ENCODE measurements at places on chromosomes 7 and 10.

DNA sequence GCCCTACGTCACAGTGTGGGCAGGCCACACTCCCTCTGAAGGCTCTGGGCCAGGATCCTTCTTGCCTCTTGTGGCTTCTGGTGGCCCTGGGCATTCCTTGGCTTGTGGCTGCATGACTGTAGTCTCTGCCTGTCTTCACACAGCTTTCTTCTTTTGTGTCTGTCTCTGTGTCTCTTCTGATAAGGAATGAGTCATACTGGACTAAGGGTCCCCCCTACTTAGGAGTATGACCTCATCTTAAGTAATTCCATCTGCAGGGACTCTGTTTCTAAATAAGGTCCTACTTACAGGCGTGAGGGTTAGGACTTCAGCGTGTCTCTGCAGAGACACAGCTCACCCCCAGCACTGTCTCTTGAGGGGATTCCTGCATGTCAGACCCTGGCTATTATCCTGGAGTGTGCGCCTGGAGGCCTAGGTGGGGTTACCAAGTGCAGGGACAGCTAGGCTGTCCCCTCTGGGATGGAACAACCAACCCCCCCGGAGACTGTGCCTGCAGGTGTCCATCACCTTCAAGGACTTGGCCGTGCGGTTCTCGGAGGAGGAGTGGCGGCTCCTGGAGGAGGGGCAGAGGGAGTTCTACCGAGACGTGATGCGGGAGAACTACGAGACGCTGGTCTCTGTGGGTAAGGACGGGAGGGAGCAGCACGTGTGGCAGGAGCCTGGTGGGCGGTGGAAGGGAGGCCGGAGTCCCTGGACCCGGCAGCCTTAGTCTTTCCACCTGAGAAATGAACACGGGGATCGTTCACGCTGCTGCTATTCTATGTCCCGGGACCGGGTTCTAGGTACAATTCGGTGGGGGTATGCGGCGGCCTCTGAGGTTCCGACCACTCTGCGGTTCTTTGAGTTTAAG is 54.1 kb downstream of the ZNF467 start:
- no peak for DNase-seq

DNA sequence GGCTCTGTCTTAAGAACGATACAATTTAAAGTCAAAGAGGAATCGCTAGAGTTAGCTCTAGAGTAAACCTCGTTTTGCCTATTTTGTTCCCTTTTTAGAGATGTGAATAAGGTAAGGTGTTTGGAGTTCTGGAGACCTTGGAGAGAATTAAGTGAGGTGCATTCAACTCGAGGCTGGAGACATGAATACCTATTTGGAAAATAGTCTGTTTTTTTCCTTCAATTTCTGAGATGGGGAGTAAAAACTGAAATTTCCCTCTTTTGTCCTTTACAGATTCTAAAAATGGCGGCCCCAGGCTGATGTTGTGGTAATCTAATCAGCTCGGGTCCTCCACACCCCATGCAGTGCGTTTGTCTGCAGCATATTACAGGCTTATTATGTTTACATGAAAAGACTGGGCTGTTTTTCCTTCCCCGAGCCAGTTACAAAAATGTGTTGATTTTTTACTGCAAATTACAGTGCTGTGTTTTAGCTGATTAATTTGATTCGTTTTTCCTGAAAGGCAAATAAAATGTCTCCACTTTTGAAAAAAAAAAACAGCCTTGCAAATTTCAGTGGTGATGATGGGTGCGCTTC is 1.5 kb downstream of the KMT2E start:
- DNase-seq = peak; percentile 73

DNA sequence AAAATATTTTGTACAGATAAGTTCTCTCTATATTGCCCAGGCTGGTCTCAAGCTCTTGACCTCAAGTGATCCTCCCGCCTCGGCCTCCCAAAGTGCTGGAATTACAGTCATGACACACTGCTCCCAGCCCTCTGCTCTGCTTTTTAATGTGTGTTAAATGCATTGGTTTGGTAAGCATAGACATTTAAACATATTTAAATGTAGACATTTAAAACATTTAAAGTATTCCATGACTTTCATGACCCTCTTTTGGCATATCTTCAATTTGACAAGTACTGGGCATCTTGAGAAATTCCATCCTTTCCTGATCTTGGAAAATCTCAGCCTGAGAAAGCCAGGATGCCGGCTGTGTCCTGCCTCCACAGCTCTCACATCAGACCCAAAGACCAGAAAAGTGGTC is 5.2 kb upstream of the SAR1A start:
- no peak for DNase-seq

DNA sequence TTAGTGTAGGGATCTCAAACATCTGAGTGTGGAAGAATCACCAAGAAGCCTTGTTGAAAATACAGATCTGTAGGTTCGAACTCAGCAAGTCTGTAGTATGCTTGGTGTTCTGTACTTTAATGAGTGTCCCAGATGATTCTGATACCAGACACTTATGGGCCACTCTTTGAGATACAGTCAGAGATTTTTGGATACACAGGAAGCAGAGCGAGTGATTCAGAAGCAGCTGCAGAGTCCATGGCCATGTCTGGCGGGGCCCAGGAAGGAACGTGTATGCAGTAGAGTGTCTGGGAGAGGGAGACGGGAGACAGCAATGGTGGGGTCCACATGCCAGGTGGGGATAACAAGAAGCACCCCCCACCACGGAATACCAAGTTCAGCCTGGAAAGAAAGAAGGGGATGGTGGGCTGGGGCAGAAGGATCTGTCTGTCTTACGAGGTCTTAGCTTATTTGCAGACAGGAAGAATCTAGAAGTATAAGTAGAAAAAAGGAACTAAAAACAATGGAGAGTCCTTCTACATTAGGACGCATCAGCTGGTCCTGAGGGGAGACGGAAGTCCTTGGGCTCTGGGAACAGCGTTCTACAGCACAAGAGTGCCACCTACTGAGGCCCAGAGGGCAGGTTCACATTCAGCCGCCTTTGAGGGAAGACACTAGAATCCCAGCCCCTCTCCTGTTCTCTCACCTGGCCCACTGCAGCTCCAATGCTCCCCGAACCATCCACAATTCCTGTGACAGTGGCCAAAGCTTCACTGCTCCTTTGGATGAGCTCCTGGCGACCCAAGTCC is 55.4 kb downstream of the SLC37A3 start:
- DNase-seq = peak; percentile 30

DNA sequence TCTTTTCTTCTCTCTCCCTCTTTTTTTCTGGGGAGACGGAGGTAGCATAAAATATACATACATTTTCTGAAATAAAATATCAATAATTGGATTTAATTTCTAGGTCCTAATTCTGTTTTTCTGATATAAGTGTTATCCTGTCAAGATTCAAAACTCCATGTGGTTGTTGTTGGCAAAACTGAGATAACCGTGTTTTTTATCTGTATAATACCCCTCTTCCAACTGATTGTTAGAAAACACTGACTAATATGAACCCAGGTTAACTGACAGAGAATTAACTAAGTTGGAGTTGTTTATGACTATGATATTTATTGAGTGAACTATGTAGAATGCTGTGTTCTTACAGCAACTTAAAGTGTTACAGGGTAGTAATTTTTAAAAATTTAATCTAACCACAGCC is 236.5 kb upstream of the KAT6B start:
- no peak for DNase-seq

GRCh38 chr10:100969187-100970075 is at the start of gene SEMA4G:
SEMA4G (plus strand) TSS chr10:100969504; CDS start chr10:100972913, 3,409 bp downstream.
- DNase-seq = peak; percentile 45

DNA sequence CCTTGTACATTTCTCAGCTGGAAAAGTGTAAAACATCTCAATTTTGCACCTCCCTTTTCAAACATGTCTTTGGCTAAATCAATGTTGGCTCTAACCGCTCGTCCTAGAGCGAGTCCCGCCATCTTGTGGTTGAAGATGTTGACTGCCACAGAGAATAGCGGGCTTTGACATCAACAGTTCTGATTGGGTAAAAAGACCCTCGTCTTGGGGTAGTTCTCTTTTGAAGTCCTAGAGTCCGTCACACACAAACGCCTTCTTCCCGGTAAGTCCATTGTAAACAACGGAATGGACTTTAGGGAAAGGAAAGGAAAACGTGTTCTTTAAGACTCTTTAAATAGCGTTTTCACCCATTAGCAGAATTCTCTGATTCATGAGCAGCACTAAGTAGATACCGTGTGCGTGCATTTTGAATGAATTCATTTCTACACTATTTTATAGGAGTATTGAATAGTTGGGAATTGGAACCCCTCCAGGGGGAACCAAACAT is 452 bp upstream of the RPP30 start:
- peak; percentile 89 for DNase-seq

- DNase-seq = no peak
These were observed 44.2 kb downstream of the ZNF438 start for GRCh38 chr10:30987463-30987862.

DNA sequence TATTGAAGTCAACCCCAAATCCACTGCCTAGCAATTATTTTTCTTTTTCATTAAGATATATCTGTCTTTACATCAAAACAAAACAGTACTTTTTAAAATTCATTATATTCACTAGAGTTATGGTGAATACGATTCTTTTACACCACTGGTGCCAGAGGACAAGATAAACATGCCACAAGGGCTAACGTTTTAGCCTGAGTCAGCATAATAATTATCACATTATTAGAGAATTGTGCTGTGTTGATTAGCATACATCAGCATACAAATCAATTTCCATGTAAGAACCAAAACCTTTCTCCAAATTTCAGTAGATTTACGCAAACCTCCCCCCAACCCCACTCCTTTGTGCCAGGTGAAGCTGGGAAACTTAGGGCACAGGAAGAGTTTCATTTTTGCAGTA is 131.1 kb upstream of the TMEM106B start:
- DNase-seq = no peak
